Activated CD4-positive, CD25-positive, alpha-beta regulatory T cell treated with anti-CD3 and anti-CD28 coated beads, Interleukin-2, amount 50 U/mL, for 72 hours (primary cell): ENCODE measurements at places on chromosomes 1 and 21.
A peak's percentile ranks its signal among the peaks of the same experiment; 100 is the strongest.

GRCh38 chr21:26846036-26846931 is 1.1 kb upstream of the ADAMTS1 start:
- DNase-seq: no peak

GRCh38 chr1:81119319-81119718 is 681.4 kb upstream of the ADGRL2 start:
- DNase-seq: no peak

GRCh38 chr1:198363625-198364151 is 176.8 kb downstream of the ATP6V1G3 start:
- no peak for DNase-seq

DNA sequence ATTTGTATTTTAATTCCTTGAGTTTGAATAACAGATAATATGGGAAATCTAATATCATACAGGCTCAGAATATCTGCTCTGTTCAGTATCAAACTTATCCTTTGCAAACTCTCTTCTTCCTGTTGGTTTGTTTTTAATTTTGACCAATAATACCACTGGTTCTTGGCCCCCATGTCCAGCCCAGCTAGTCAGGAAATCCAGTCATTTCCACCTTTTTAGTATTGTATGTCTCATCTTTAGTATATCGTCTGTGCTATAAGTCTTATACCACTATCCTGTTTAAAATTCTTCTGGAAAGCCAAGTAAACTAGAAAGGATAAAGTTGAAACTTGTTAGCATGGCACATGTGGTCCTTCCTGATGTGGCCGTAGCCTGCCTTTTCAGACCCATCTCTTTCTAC is 10.7 kb downstream of the SCCPDH start:
- DNase-seq: no peak

DNA sequence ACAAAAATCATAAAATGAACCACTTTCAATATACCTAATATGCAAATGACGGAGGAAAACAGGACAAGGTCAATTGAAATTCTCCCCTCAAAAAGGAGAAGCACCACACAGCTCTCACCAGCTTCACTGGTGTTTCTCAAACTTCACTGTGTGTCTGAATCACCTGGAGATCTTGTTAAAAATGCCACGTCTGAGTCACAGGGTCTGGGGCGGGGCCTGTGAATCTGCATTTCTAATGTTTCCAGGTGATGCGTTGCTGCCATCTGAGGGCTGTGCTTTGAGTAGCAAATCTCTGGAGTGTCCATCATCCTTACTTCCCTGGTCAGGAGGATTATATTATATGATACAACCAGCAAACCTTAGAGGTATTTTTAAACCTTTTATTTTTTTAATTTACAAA is 9.0 kb downstream of the CLDN19 start:
- DNase-seq: peak; percentile 44

DNA sequence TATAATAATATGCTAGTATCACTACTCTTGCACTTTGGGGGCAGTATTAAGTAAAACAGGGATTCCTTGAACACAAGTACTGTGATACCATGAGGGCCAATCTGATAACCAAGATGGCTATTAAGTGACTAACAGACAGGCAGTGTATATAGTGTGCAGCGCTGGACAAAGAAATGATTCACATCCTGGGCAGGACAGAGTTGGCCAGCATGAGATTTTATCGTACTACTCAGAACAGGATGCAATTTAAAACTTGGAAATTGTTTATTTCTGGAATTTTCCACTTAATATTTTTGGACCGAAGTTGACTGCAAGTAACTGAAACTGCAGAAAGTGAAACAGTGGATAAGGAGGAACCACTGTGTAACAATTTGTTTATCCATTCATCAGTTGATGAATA is 74.6 kb downstream of the DNTTIP2 start:
- DNase-seq: no peak

DNA sequence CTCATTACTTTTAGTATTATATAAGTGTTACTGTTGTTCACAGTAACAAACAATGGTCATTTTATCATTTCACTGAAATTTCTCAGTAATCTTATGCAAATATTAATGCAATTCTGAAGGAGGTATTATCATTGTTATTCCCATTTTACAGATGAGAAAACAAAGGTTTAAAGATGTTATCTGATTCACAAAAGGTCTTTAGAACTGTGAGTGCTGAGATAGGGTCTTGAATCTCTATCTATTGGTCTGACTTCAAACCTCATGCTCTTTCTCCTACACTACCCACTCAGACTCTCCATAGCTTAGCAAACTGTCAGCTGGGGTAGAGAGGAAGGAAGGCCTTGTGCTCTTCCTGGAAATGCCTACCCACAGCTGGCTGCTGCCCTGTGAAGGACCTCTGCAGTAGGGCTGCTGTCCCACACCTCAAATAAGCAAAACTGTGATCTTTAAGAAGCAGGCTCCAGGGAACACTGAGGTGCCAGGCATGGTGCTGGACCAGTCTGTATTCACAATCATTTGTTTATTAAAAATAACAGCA is 6.2 kb upstream of the OSCP1 start:
- DNase-seq: no peak

GRCh38 chr1:103063921-103064320 is 44.4 kb downstream of the COL11A1 start:
- no peak for DNase-seq

GRCh38 chr1:205680073-205680851 is at the start of gene SLC45A3:
SLC45A3 (minus strand) TSS chr1:205680509; CDS start chr1:205664656, 15,853 bp downstream.
- DNase-seq: no peak

DNA sequence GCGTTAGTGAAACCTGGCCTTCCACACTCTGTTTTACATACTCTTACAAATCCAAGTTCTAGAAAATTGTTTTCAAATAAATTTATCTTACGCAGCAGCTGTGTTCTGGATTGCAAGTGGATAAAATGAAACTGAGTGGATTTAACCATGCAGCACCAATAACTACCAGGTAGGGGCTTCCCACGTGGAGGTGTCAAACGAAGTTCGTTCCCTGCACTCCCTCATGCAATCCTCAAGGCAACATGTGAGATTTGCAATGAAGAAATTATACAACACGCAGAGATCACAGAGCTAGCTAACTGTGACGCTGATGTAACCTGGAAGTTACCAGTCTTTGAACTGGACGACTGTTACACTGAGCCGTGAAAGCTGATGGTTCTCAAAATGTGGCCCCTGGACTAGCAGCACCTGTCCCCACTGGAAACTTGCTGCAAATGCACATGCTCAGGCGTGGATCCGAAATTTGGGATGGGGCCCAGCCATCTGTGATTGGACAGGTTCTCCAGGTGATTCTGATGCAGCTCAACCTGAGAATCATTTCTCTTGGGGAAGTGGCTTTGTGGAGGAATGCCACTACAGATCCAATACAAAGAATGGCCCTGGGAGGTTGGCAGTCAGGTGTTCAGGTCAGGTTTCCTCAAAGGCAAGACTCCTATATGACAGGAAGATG is 36.3 kb downstream of the RSPH1 start:
- DNase-seq: no peak

DNA sequence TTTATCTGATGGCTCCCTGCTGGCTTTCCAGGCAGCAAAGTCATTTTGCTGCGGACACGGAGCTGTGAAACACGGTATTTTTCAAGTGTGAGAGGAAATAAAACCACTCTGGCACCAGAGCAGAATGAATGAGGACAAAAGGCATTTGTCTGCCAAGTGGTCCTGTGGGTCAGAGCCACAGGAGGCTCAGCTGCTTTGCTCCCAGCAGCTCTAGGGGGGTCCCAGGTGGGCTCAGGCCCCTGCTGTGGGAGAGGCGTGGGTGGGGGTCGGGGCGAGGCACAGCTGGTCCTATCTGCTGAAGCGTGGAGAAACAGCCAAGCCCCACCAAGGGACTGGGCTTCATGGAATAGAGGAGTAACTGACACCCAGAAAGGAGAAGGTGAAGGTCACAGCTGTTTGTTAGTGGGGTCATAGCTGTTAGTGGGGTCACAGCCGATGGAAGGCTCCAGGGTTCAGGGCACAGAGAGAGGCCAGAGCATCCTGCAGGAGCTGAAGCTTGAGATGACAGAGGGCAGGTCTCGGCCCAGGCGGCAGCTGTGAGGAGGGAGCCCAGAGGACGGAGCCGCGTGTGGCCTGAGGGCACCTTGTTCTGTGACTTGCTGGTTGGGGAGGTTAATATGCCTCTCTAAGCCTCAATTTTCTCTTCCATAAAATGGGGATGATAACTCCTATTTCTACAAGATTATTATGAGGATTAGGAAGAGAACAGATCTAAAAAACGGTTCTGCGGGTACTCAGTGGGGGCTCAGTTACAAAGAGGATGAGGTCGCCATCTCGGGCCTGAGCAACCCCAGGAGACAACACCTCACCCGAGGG is 7.1 kb downstream of the KIF17 start:
- DNase-seq: no peak

- no peak for DNase-seq
Observed at GRCh38 chr1:210646258-210646616, 317.5 kb downstream of the HHAT start.

DNA sequence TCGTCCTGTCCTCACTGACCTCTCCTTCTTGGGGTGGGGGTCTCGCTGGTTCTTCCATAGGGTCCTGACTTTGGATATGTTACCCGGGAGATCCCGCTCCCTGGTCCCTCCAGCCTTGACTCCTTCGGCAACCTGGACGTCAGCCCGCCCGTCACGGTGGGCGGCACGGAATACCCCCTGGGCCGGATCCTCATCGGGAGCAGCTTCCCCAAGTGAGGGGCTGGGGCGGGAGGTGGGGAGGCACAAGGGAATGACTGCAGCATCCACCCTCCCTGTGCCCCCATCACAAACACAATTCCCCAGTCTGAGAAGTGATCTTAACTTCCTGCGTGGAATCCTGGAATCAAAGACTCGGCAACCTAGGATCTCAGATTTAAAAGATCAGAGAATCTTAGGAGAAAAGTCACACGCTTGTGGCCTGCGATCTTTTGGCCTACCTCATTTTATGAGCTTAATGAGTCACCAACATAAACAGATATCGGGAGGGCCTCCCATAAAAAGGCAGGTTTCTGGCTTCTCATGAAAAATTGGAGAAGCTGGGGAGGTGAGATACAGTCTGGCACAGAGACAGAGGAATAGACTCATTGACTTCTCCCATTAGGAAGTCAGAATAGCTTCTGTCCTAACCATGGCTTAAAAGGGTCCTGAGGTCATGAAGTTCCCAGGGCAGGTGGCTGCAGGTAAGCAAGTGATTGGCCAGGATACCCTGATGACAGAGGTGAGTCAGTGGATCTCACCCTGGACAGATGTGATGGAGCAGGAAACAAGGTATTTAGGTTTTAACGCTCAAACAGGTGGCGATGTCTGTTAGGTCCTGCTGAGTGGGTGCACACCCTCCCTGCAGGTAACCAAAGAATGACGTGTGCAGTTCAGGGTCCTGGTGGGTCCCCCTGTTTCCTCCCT is 15.9 kb upstream of the PADI3 start:
- no peak for DNase-seq

- no peak for DNase-seq
Observed at GRCh38 chr1:187326557-187326956, 497.8 kb downstream of the PLA2G4A start.

DNA sequence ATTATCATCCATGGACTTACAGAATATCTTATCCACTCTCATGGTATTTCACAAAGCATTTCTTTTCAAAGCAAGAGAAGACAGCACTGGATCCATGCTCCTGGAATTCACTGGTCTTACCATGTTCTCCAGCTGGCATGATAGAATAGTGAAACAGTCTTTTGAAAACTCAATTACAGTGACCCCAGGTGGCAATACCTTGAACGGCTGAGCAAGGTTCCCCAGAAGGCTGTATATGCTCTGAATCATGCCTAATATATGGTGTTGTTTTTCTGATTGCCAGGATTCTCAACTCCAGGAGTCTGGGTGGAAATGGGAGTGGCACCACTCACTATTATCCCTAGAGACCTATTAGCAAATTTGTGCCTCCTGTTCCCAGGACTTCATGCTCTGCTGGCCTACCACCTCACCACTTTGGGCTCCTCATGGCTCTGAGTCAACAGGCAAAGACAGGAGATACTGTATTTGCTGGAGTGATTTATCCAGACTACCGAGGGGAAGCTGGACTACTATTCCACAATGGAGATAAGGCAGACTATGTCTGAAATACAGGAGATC is 87.6 kb downstream of the CATSPERE start:
- DNase-seq: no peak

GRCh38 chr1:147676311-147677085 is 6.2 kb upstream of the ACP6 start:
- no peak for DNase-seq

DNA sequence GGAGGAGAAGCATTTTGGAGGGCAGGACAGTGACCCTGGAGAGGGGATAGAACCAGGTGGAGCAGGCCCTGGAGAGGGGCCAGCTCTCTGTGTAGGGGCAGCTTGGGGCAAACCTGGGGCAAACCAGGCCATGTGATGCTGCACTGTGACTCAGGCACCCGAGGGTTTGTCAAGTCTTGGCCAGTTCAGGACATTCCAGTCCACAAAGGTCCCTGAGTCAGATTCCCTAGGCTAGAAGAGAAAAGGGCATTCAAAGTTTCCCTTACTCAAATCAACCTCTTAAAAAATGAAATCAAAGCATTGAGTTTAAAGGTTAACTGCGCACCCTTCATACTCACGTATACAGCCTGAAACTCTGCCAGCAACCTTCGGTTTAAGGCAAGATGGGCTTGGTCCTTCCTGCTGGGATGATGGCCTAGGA is 25.2 kb upstream of the PLA2G2C start:
- no peak for DNase-seq

DNA sequence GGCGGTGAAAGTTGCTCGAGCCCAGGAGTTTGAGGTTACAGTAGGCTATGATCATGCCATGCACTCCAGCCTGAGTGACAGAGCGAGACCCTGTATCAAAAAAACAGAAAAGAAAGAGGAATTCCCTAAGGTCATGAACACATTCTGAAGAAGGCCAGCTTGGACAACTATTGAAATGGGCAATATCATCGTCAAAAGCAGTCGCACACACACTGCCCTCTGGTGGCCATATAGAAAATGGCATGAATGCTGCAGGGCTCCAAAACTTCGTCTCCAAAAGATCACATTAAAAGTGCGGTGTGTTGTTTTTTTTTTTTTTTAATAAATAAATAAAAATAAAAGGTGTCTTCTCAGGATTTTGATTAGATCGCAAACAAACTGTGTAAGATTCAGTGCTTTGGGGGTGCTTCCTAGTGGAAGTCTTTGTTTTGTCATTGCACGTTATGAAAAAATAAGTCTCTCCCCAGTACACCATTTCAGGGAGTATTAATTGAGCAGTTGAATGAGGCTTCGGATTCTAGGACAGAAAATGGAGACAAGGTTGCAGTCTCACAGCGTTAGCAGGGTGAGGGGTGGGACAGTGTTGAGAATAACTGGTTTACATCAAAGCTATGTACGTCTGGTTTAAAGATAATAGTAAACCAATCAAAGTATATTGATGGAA is 87.5 kb upstream of the FMN2 start:
- no peak for DNase-seq

DNA sequence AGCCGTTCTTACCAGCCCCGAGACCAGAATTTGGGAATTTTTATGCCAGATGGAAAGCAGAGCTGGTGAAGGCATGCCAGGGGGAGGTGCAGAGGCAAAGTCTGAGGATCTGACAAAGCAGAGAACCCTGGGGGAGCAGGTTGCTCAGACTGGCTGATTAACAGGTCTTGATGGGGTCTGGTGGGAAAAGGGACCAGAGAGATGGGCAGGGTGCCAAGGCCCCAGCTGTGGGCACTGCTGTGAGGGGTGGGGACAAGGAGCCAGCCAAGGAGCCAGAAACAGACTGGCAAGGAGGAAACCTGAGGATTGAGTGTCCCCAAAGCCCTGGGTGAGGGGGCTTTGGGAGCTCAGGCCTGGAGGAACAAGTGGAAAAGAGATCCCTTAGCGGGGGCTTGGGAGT is 21.4 kb downstream of the RPS6KA1 start:
- DNase-seq: no peak

- DNase-seq: no peak
Observed at GRCh38 chr1:31659889-31660288, 15.2 kb upstream of the PEF1 start.
